ENCODE measurements at places on chromosomes 5 and 9.
A peak's percentile ranks its signal among the peaks of the same experiment; 100 is the strongest.

GRCh38 chr5:171714261-171714660 lies 71.4 kb upstream of the SMIM23 start:
- no peak for DNase-seq

DNA sequence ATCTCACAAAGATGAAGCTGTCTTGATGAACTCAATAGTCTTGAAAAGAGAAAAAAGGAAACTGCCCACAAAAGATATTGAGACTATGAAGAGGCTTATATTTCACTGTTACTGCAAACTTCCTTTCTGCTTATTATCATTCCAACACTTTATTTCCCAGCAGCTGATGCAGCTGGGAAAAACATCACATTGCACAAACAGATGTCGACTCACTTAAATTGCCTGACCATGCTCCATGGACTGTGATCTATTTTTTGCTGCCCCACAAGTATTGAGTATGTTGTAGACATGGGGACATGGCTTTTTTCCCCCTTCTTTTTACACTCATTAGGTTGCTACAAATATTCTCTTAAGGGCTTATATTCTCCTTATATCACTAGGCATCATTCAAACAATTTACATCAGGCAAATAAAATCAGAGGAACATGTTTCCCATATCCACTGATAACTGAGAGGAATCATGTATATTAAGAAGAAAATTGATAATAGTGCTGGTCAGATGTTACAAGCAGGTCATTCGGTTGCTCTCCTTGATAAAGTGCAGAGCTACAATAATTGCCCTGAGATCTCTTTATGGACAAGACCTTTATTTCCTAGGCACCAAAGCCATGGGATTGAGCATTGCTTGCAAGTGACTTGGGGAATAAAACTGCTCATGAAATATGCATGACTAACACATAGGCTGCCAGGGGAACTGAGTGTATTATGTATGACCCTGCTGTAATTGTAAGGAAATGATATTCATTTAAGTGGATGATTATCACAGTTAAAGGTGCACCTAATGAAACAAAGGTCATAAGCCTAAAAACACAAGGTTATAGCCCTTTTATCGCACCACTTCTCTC lies 509.9 kb downstream of the ZNF608 start:
- DNase-seq, result no peak

GRCh38 chr9:136058084-136058483 lies 37.0 kb downstream of the NACC2 start:
- DNase-seq, result peak; percentile 69

- DNase-seq, result no peak
These were observed 58.4 kb upstream of the TRIM32 start for GRCh38 chr9:116628716-116629115.

DNA sequence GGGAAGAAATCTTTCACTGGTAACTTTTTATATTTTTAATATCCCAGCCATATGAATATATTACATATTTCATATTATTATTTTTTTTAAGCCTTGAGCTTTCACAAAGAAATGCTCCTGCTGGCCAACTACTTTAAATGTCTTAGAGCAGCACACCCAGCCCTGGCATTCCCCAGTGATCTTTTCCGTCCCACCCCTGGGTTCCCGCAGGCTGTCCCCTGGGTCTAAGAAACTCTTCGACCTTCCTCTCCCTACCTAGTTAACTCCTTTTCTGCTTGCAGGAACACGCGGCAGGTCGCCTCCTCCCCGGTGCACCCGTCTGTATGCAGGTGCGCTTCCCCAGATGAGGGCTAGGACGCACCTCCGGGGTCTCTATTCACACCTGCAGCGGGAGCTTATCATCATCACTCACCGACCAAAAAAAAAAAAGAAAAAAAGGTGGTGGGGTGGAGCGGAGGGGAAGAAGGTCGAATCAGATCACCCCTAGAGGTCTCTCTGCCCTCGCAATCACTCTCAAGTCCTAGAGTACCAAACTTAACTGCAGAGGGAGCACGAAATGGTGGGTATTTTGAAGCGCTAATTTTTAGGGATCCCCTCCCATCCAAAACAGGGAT lies 696 bp downstream of the ZFP62 start:
- DNase-seq, result no peak

GRCh38 chr5:531749-532315 lies 7.6 kb upstream of the SLC9A3 start:
- DNase-seq, result no peak

All from coronary artery (tissue), 2 donors.